CD4-positive, alpha-beta T cell treated with Interleukin-2 at 100 ng/mL for 4 hours (primary cell): ENCODE measurements at places on chromosomes 5 and 9.

GRCh38 chr9:79301551-79302391 lies 270.0 kb upstream of the TLE4 start:
- DNase-seq: no peak

GRCh38 chr5:122179701-122180100 lies 50.4 kb downstream of the ZNF474 start:
- no peak for DNase-seq

GRCh38 chr9:3401221-3401954 lies 124.4 kb downstream of the RFX3 start:
- DNase-seq: no peak

- no peak for DNase-seq
Measured at GRCh38 chr5:18652404-18653215, 1018.4 kb downstream of the TAF11L14 start.

GRCh38 chr5:59864718-59865117 lies 28.8 kb downstream of the PDE4D start:
- DNase-seq: no peak

GRCh38 chr5:69011910-69012309 lies 81.9 kb upstream of the SLC30A5 start:
- DNase-seq: no peak

DNA sequence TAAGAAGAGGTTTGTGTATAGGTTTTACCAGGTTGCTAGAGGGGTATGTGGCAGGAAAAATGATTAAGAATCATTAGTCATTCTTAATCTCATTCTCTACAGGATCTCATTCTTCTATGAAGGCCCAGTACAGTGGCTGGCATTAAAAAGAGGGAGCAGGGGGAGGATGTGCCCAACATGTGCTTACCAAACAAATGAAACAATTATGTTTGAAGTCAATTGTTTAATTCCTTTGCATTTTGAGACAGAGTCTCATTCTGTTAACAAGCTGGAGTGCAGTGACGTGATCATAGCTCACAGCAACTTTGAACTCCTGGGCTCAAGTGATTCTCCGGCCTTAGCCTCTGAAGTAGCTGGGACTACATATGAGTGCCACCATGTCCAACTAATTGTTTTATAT lies 23.0 kb downstream of the FNIP1 start:
- DNase-seq: no peak

GRCh38 chr5:74576941-74577456 lies 63.5 kb downstream of the ENC1 start:
- DNase-seq: peak; percentile 40

DNA sequence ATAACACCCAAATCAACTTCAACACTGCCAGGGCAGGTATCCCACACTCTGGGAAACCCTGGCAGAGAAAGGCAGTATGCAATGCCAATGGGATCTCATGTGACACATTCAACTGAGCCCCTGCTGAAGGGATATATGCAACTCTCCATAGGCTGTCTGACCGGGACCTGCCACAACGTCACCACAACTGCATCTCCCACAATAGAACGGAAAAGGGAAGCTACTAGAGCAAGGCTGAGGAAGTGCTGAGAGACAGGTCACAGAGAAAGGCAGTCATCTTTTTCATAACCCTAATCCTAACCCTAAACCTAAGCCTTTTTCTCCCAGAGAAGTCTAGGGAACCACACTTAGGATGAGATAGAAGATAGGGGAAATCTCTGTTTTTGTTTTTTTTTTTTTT lies 345.9 kb upstream of the CD180 start:
- DNase-seq: no peak

DNA sequence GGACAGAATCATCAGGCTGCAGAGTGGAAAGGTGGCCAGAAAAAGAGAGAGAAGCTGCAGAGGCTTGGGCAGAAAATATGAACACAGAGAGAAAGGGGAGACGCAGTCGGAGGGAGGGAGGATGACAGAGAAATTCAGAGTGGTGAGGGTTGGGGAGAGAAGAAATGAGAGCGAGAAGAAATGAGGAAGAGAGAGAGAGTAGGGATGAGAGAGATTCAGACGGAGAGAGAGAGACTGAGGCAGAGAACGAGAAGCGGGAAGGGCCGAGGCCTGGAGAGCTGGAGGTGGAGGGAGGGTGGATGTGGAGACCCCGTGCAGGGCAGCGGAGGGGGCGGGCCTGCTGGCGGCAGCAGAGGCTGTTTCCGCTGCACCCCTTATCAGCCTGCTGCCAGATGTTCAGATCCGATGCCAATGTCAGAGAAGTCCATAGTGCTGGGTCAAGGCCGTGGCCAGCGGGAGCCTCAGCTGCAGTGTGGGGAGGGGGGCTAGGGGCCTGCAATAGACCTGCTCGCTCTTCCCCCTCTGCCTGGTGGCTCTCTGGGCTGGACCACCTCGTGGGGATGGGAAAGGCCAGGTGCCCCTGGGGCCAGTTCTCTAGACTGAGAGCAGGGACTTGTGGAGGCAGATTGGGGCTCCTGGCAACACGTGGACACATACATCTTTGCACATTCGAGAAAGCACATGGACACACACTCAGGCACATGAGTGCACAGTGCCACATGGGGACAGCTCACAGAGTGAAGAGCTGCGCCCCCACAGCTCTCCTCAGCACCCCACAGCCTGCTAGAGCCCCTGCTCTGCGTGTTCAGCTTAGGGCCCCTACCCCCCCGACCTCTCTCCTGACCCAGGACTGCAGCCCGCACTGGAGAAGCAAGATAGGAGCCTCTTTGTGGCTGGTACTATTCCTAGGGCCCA lies 4.9 kb upstream of the NR5A1 start:
- DNase-seq: no peak

DNA sequence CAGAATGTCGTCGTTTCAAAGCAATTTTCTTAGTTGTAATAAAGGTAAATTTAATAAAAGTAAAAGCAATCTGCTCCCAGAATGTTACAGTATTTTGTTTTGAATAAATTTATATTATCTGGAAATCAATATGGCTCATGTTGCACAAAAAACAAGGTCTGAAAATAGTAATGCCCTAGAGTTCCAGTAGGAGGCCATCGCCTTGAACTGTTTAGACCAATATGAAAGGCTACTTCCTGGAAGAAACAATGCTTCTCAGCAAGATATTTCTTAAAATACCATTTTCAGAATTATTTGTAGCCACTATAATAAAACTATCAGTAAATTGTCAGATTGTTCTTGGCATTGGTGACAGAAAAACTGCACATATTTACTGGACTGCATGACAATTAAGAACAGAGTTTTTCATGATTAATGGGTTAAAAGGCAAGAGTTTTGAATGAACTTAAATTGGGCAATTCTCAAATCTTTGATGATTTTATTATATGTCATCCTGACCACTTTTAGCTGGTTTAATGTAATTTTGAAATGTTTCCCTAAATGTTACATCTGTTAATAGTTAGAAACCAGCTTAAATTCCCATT lies 153.2 kb downstream of the COMMD10 start:
- DNase-seq: no peak

DNA sequence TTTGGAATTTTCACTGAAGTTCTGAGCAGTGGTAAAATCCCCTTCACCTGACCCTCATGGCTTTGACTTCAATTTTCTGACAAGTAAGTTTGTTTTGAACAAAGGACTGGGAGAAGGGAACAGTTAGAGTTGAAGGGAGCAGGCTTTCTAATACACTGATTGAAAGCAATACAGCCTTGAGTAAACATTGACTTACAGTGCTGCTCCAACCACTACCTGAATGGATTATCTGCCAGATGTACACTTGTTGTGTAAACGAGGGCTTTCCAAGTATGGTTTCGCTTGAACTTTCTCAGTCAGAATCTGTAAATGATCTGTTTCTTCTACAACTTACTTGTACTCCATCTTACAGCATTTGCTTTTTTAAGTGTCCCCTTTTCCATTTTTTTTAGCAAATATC lies 1414.9 kb upstream of the NUDT12 start:
- no peak for DNase-seq

- no peak for DNase-seq
Measured at GRCh38 chr9:98944057-98944733, 488 bp downstream of the COL15A1 start.

GRCh38 chr5:126354012-126354857 lies 69.0 kb upstream of the GRAMD2B start:
- peak; percentile 52 for DNase-seq

DNA sequence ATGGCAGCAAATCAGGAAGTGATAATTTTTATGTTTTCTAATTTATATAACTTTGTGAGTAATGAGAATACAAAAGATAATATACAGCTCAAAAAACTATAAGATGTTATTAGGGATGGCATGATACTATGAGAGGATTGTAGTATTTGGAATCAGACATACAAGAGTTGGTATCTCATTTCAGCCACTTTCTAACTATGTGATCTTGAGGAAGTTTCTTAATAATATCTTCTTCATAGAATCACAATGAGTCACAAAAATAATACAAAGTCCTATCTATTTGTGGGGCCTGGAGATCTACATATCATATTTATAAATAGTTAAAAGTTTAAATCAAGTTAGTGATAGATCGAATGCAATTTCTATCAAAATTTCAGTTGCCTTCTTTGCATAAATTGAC lies 23.7 kb upstream of the TMED7 start:
- DNase-seq: no peak

- DNase-seq: no peak
Measured at GRCh38 chr5:114565139-114565538, 203.3 kb downstream of the KCNN2 start.

GRCh38 chr9:6996061-6996854 lies 238.5 kb downstream of the KDM4C start:
- DNase-seq: no peak

DNA sequence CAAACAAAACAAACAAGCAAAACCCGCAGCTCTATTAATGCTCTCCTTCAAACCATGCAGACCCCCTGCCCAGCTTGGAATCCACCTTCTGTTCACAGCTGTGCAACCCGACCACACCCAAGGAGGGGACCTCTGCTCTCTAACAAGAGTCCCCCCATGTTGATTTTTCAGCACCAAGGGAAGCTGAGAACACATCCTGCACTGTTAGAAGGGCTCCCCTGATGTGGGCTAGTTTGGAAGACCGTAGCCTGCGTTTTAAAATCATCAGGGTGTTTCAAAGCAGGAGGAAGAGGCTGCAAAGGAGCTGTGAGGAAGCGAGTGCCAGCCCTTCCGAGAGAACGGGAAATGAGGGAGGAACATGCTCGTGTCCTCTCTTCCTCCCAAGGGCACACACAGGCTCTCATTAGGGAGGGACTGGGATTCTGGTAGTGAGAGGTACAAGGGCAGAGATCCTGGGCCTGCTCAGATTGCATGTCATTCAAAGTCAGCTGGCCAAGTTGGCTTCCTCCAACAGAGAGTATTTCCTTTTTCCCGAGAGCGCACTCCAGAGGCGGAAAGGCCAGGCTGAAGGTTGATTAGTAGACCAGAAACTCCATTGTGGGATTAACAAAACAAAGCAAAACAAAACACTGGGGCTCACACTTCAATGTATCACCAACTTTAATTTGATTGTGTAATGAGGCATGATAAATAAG lies 185.9 kb downstream of the SEMA6A start:
- no peak for DNase-seq

DNA sequence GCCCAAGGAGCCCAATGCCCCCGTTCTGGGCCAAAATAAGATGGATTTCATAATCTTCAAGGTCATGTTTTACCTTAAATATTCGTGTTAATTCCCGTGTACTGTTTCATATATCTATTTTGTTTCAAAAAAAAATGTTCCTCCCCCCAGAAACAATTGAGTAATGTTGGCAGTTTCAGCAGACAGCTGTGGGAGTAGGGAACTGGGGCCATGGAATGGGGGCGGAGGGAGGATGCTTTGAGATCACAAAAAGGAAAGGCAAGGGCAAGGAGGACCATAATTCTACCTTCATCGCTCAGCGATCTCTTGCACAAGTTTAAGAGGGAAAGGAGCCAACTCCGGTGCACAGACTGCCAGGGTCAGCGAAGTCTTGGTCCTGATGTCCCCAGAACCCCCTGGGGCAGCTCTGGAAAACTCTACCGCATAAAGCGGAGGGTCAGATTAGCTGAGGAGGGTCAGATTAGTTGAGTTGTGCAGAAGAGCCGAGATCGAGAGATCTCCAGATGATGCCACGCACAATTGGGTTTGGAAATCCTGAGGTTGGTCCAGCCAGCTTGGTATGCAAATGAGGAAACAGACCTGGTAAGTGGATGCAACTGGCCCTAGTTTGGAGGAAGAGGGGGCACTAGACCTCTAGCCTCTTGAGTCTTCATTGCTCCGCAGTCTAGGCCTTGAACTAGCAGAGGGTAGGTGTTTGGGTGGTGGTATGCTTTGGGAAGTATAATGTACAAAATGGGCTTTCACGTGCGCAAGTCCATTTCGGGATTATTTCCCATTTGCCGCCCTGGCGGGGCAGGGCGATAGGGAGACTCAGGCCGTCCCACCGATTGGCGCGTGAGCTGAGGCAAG lies 24.0 kb downstream of the CDKN2A start:
- no peak for DNase-seq
